Large intestine (tissue), 12 donors: ENCODE measurements at places on chromosomes 5 and 9. TPM values are rescaled to one million over a fixed set of nuclear protein-coding genes. Genes with fewer than 3 reads are reported as not detected.

- DNase-seq, result no peak
Measured at GRCh38 chr9:136235709-136236455, 9.7 kb downstream of the QSOX2 start.

- DNase-seq, result peak; percentile 43
Measured at GRCh38 chr9:71984831-71985281, 73.4 kb downstream of the C9orf85 start.

DNA sequence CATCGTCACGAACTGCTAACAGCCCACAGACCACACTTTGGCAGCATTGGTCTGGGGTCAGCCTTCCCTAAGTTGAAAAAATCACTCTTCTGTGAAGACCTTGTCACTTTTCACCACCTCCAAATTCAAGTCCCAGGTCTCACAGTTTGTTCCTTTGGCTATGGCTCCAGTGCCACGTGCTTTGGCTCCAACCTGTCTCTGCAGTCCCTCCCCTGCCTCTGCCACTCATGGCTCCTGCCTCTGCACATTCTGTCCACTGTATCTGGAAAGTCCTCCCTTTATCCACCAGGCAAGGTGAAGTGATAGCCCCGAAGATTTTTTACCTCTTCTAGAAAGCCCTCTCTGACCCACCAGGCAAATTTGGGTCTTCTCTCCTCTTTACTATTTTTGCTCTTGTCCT is 5.3 kb downstream of the CKMT2 start:
- DNase-seq, result no peak

- peak; percentile 86 for DNase-seq
Measured at GRCh38 chr5:16486711-16487111, 21.1 kb upstream of the ZNF622 start.

DNA sequence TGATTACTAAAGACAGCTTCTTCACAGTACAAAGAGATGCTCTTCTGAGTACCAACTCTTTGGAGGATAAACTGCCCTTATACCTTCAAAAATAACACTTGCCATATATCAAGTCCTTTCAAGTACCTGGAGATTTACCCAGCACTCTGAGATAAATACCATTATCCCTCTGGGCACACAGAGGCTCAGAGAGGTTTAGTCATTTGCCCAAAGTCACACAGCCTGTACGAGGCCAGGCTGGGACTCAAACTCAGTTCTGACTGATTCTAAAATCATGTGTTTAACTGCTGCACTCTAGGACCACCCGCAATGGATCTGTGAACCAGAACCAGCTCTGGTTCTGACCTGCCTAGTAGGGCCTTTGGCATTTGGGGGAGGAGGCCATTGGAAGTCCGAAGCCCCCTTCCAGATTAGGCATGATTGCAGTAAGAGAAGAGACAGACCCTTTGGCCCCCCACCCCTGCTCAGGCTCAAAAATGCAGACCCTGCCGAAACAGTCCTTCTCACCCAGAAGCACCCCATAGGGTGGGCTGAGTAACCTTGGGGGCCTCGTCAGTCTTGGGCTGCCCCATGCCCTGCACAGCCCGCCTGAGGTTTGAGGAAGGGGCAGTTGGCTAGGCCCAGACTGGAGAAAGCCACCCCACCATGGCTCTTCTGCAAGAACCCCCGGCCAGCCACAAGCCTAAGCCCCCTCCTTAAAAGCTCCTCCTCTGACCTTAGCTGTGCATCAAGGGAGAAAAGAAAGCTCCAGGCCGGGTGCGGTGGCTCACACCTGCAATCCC is 32.8 kb upstream of the IL17B start:
- DNase-seq, result no peak

DNA sequence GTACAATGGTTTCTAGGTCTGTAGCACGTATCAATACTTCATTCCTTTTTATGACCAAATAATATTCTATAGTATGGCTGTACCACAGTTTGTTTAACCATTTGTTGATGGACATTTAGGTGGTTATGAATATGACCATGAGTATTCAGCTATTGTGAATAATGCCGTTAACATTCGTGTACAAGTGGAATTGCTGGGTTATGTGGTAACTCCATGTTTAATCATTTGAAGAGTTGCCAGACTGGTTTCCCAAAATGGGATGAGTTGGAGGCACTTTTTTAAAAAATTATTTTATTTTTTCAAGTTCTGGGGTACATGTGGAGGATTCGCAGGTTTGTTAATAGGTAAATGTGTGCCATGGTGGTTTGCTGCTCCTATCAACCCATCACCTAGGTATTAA is 4.6 kb downstream of the SNX2 start:
- DNase-seq, result no peak

DNA sequence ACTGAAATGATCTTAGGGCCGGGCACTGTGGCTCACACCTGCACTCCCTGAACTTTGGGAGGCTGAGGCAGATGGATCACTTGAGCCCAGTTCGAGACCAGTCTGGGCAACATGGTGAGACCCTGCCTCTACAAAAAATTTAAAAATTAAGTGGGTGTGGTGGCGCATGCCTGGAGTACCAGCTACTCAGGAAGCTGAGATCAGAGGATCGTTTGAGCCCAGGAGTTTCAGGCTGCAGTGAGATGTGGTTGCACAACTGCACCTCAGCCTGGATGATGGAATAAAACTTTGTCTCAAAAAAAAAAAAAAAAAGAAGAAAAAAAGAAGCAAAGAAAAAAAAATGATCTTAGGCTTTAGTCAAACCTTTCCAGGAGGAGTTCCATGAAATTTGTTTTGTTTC is 41.8 kb downstream of the MEF2C start:
- no peak for DNase-seq

- DNase-seq, result no peak
Measured at GRCh38 chr9:80968611-80969010, 720.7 kb downstream of the TLE1 start.

Gene ROR2
- 17.5 TPM for polyA plus RNA-seq
